ENCODE measurements at places on chromosomes 7 and 10.
A peak's percentile ranks its signal among the peaks of the same experiment; 100 is the strongest.

DNA sequence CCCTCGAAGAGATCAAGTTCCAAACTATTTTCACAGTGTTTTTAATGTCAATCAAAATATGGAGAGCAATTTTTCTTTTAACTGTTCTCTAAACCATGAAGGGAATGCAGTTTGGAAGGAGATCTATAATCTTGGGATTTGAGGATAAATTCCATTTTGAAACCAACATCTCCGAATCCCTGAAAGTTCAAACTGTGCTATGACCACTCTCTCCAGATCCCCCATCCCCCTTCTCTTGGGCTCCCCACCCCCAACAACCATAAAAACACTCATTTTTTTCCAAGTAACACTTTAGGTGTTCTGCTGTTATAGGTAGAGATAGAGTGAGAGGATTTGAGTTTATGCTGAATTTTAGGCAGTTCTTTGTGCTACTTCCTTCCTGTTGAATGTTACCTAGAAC lies 1.7 kb downstream of the CALD1 start:
- no peak for ATAC-seq

DNA sequence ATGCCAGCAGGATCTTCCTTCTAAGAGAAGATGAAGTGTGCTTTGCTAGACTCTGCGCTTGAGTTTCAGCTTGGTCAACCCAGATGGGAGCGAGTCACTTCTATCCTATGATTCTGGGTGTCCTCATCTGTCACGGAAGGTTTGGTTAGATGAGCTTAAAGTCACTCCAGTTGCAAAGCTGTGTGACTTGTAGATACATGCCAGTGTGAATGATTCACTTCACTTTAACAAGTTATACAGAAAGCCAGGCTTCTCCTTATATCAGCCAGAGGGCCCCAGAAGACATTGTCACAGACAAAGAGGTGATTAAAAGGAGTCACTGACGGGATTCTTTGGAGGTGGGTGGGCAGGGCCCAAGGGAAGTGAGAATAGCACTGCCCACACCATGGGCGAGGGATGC lies 122.6 kb upstream of the PFKP start:
- ATAC-seq = peak; percentile 20

GRCh38 chr10:26550774-26551526 lies 112.8 kb downstream of the APBB1IP start:
- peak; percentile 85 for ATAC-seq

- peak; percentile 61 for ATAC-seq
Measured at GRCh38 chr7:41817386-41817785, 114.5 kb upstream of the INHBA start.

DNA sequence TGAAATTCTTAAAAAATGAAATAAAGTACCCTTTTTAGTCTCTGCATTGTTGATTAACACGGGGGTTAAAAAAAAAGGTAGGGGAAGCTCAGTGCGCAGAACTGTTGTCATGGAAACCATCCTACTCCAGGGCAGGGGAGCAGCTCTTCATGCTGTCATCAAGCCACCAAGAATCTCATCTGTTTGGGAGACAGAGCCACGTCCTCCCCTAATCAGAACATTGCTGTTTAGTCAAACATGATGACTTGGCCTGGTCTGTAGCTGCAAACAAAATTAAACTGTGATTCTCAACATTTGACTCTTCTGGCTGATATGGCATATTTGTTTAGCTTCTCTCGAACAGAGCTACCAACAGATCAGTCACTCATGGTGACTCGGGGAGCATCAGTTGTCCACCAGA lies 254.4 kb upstream of the KLF14 start:
- ATAC-seq = no peak

- no peak for ATAC-seq
Measured at GRCh38 chr7:45938626-45939302, 17.7 kb upstream of the IGFBP3 start.
